ENCODE measurements at places on chromosomes 4 and X.

DNA sequence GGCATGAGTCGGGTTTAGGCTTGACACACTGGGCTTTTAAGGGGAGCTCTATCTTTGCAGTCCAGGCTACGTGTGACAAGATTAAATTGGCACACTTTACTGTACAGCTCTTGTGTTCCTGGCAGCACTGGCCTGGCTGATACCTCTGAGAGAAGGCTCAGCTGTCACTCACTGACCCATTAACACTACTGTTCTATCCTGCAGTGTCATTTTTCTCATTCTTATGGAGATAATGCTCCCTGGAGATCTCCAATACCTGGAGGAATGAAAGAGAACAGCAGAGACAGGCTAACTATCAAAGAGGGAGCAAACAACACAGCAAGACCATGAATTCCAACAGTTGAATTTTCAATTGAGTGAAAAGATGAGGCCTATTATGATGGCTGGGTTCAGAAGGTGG lies 1.7 kb upstream of the PDHA2 start:
- DNase-seq: no peak

- DNase-seq: no peak
Observed at GRCh38 chr4:141538001-141538400, 98.4 kb upstream of the IL15 start.

DNA sequence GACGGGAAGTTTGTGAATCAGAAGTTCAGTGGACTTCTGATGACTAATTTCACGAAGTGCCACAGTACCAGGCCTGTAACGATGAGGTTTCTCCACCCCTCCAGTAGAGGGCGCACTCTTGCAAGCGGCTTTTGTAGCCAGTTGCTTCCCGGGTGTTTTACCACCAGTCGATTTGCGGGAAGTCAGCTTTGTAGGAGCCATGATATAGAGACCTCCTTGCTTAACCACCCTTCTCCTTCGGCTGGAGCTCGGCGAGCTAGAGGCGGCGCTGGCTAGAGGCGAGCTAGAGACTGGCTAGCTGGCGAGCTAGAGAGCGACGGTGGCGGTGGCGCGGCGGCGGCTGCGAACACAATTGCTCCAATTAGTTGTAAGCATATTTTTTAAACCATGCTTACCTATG lies 72.0 kb downstream of the IL1RAPL1 start:
- DNase-seq: no peak

- no peak for DNase-seq
Observed at GRCh38 chr4:113899271-113900070, 80.0 kb downstream of the ARSJ start.

DNA sequence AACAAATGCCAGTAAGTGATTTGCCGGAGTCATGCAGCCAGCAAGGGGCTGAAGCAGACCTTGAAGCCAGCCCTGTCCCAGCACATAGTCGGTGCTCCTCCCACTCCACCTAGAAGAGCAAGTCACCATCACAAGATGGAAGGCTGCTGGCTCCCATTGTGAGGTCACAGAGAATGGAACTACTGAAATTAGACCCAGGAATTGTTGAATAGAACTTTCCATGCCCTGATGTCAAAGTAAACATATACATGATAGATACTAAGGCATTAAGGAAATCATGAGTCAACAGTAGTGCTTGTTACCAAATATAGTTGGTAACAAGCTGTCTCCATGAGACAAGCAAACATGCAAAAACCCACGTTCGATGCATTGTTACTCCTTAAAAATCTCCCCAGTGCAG lies 177.1 kb upstream of the MID1 start:
- DNase-seq: no peak

DNA sequence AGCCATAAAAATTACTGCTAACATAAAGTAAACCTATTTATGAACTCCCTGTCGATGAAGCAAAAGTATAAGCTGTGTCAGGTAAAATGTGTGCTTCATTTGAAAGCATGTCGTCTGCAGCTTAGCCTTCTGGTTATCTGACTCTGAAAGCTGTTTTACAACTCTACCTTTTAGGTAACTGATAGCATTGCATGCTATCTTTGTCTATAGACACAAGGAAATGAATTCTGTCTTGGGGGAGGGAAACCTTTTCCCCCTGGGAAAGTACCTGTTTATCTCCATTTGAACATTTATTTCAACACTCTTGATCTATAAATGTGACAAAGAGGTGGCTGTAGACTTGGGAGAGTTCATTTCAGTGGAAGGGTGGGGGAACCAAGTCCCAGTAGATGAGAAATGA lies 51.4 kb downstream of the RAB40A start:
- no peak for DNase-seq

DNA sequence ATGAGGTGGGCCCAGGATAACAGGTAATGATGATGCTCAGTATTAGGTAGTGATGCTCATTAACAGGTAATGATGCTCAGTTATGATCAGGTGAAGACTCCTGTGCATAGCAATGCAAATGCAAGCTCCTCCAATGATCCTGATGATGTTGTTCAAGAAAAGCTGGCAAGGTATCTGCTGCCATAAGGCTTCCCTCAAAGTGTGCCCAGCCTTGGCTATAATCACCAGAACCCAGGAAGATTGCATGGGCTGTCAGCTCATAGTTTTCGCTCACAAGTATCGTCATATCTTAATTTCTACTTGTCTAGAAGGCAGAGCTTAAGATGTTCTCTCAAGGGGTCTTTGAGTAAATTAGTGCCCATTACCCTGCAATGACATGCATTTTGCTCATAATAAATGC lies 366.2 kb upstream of the CLNK start:
- no peak for DNase-seq

DNA sequence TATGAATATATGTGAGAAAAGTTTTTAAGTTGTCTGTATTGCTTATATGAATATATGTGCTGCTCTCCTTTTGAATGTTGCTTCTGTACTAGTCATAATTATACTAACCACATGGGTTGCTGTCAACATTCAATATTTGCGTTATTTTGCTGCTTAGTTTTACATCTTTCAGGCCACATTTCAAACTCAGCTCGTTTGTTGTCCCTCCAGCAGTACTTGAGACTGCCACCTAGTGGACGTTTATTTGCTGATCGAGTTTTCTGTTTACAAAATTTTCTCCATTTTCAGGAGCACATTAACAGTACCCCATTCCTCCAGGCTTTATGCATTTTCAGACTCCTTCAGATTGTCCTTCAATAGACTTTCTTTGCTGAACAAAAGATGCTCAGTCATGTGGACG lies 75.8 kb downstream of the NUDT11 start:
- no peak for DNase-seq

- DNase-seq: no peak
Observed at GRCh38 chr4:9979101-9979701, 42.1 kb downstream of the SLC2A9 start.

DNA sequence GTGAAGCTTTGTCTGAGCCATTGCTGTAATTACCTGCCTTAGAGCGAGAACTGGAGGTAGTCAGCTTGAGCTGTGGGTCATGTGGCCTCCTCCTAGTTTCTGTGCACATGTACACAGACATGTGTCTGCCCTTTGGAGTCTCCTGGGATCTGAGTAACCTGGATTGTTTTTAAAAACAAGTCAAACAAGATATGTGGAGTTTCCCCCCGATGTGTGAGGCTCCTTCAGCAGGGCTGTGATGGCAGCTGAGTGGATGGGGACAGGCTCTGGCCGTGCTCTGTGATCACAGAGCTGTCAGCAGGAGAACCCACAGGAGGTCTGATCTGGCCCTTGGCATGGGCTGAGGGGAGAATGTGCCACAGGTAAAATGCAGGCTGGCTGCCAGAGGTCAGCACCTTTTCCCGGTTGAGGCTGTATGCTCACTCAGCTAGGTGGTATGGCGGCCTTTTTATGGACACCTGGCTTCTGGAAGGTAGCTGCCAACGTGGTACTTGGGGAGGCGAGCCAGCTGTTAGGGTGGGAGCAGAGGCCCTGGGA lies 38.4 kb downstream of the NOP14 start:
- DNase-seq: peak; percentile 50

GRCh38 chr4:41408859-41409593 lies 128.9 kb upstream of the LIMCH1 start:
- DNase-seq: no peak

- no peak for DNase-seq
Observed at GRCh38 chrX:11480626-11481025, 185.1 kb downstream of the ARHGAP6 start.

DNA sequence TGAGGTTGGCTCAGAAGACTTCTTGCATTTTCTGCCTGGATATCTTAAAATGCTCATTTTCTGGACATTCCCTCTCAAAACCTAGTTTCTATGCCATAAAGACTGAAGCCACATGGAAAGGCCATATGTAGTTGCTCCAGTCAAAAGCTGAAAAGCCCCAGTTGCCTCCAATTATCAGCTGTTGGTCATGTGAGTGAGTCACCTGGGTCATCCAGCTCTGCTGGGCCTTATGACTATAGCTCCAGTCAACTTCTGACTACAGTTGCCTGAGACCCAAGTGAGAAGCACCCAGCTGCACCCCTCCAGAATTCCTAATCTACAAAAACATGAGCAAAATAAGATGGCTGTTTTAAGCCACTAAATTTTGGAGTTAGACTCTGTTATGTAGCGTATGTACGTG lies 41.9 kb downstream of the HELQ start:
- DNase-seq: no peak

DNA sequence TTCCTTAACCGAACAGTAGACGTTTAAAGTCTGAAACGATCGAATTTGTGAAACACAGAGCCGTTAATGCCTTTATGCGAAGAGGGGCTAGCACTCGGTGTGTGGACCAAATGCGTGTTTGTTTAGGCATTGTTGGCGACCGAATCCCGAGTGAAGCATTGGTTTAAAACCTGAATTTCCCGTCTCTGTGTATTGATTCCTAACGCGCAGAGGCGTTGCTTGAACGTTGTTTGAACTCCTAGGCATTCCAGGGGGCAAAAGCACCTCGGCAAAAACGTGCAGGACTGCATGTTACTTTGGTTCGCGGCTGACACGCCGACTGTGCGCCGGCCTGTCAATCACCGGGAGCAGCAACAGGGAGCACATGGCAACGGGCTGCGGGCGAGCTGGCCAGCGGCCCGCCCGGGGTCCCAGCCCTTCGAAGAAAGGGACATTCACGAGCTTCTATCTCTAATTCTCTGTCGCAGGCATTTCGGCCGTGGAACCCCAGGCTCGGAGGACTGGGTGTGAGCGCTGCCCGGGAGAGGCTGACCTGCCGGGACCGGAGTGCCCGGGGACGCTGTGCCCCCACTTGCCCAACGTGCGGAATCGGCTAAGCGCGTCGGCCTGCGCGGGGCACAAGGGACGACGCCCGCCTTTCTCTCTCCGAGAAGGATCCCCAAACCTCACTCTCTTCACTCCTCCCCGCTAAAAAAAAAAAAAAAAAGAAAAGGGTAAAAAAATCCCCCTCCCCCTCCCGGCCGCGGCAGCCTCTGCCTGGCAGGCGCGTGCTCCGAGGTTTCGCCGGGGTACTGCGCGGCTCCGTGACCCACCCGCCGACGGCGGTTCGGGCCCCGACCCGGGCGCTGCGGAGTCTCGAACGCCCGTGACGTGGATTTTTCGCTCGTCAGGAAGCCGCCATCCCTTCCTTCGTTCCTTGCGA lies 810 bp downstream of the SPRY1 start:
- peak; percentile 82 for DNase-seq

- DNase-seq: no peak
Observed at GRCh38 chrX:39890807-39891206, 207.0 kb downstream of the BCOR start.

DNA sequence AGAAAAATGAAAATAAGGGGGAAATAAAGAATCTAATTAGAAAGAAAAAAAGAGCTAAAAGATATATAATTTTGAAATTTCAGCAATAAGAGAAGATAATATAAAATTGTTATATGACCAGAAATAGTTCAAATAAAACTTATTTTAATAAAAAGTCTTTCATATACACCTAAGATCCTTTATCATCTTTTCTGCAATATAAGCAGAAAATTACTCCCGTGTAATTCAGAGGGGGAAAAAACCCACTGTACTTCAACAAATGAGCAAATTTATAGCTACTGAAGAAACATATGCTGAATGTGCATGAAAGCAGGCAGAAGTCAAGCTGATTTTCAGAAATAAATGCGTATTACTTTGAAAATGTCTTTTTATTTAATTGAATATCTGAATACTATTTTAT lies 771.3 kb downstream of the FAT4 start:
- no peak for DNase-seq

DNA sequence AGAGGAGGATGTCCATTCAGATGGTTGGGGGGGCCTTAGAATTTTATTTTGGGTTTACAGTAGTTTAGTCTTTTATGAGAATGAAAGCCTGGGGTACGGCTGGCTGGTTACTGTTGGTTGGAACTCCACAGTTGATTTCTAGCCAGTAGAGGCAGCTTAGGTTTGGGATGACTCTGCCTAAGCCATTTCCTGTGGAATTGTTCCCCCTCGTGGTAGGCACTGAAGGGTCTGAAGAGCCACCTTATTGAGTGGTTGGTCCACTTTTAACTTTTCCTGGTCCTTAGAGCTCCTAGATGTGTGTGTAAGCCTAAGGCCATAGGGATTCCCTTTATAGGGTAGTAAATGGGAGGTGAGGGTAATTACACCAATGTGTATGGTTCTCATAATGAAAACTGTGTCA lies 19.7 kb downstream of the SPIN3 start:
- no peak for DNase-seq

DNA sequence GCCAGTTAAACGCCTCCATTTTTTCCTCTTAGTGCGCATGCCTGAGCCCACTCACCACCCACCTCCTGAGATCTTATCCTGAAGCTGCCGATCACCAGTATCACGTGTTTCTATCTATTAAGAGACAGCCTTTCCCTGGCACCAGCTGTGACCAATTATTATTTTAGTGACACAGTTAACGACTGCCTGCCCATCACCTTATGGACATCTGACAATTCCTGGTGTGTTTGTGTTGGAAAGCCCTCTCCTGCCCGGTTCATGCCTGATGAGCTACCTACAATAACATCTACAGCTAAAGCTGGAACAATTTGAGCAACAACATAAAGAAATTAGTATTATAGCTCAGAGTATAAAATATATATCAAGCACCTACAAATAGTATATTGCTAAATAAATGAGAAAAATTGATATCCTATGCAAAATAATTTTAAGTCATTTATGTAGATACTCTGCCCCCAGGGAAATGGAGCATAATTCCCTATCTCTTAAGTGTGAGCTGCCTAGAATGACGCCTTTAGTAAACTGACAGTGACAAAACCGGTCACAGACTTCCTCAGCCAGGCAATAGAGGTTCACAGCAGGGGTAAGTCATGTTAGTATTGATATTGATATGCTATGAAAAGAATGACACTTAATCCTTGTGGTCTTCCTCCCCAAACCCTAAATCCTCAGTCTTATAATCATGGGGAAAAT lies 862.2 kb downstream of the TRAM1L1 start:
- no peak for DNase-seq

DNA sequence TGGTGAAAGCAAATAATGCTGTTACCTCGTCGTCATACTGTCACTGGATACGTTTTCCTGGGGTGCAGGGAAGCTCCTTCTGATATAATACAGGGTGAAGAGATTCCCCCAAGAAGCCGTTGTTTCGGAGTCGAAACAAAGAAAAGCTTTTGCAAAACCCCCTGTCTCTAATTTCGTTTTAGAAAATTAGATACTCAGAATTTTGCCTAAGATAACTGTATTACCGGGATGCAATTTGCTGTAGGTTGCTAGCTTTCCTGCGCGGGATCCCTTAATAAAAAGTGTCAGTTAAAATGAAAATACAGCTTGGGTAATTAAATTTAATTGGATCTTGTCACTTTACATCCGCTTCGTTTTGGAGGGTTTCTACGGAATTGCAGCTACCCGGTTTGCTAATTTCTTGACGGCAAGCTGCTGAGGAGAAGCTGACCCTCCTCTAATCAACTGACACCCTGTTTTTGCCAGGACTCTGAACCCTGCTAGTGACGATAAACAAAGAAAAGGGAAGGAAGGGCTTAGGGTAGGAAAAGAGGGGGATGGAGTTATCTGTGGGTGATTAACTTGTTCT lies 174.6 kb downstream of the SHOX start:
- DNase-seq: no peak

Data from coronary artery (tissue), 2 donors.